Ureter (tissue), 1 donor: ENCODE measurements at places on chromosomes 2 and 18. TPM values are rescaled to one million over a fixed set of nuclear protein-coding genes. Genes with fewer than 3 reads are reported as not detected.

DNA sequence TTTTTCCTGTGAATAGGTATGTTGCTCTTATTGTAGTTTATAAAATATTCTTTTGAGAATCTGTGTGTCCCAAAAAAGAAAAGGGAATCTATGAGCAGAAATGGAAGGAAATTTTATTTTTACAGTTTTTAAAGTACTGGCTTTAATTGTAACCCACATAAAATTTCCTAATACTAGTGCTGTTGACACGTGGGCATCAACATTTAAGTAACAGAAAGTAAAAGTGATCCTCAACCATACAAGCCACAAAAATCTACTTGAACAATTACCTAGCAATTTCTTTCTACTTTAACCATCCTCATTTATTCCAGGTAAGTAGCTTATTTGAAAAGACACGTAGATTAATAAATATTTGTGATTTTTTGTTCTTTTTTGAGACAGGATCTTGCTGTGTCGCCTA is 62.0 kb downstream of the MAP3K20 start:
- no peak for DNase-seq

- no peak for DNase-seq
Measured at GRCh38 chr2:76464310-76464709, 753.6 kb upstream of the GCFC2 start.

DNA sequence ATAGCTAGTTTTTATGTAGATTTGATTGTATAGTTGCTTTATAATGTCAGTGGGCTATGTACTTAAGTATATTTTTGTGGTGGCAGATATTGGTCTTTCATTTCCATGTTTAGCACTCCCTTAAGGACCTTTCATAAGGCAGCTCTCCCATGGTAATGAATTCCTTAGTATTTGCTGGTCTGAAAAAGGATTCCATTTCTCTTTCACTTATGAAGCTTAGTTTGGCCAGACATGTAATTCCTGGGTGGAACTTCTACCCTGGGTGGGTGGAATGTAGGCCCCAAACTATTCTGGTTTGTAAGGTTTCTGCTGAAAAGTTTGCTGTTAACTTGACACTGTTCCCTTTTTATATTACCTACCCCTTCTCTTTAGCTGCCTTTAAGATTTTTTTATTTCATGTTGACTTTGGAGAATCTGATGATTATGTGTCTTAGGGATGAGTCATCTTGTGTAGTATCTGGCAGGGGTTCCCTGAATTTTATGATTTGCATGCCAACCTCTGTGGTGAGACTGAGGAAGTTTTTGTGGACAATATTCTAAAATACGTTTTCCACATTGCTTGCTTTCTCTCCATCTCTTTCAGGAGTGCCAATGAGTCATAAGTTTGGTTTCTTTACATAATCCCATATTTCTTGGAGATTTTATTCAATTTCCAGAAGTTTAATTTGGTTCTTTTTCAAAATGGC is 65.4 kb upstream of the VRK2 start:
- DNase-seq: no peak

DNA sequence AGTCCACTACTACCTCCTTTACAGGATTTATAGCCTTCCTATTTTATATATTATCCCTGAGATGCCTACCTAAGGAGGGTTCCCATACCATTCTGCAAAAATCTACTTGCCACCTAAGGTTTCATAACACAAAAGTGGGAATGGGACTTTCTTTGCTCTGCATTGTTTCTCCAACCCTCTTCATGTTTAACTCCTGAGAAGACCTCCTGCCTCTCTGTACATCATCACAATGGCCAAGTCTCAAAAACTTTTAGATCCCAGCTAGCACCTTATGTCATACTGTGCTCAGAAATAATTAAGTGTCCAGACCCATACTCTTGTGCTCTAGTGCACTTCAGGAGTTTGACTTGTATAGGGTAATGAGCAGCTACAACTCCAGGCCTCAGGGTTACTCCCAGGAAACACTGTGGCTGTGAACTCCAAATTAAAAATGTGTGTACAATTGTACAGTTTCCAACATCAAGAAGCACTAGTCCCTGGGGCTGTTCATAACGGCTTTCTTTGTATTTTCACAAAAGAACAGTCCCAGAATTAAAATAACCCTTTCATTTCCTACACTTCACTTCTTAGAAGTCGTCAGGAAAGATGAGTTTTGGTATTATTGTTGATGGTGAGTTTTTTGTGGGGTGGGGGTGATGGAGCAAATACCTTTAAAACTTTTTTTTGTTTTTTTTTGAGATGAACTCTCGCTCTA is 39.4 kb downstream of the METAP1D start:
- DNase-seq: no peak

- DNase-seq: no peak
Measured at GRCh38 chr2:85596026-85596333, 435 bp downstream of the RNF181 start.

- no peak for DNase-seq
Measured at GRCh38 chr2:18046558-18047212, 168.2 kb downstream of the KCNS3 start.

GRCh38 chr2:213279971-213280370 is 4.3 kb upstream of the SPAG16 start:
- no peak for DNase-seq

Gene ITGB6
- total RNA-seq: 96.3 TPM

Gene KLF7
- 54.7 TPM for total RNA-seq

- no peak for DNase-seq
Measured at GRCh38 chr18:31562726-31563125, 29.0 kb upstream of the TTR start.

GRCh38 chr2:145411493-145411892 is 891.6 kb upstream of the ZEB2 start:
- DNase-seq: no peak

DNA sequence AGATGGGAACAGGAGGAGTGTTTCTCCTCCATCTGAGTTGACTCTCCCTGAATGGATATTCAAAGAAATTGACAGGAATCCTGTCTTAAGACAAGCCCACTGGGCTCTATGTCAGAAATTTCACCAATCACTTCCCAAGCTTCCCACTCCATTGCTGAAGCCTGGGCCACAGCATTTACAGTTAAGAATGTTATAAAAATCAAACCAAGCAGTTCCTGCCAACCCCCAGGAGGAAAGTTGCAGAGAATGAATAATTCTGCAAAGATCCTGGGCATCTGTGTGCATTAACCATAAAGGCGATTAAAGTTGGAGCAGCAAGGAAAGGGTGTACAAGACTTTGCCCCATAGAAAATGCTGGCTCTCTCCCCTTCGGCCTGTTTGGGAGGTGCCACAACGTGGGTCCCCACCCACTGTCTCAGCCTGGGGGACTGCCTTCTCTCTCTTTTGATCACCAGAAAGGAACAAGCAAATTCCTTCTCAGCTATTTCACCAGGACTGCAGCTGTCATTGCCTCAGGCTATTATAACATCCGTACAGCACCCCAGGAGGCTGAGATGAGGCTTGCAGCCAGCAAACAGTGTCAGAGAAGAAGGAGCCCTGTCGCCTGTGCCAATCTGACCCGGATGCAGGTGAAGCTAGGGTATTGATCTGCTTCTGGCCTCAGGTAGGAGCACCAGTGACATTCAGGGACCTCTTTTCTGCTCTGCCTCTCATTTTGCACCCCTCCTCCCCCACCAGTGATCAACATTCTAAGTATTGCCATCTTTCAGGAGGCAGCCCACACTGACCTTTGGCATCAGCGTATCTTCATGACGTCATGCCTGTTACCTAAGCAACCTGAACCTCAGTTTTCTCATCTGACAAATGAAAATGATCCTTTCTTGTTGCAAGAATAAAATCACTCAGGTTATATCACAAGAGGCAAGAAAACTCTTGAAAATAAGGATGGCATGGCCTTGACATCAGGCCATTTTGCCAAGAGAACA is 219.0 kb downstream of the SH3BP4 start:
- no peak for DNase-seq

Gene CGREF1
- total RNA-seq: 1.9 TPM

Gene SMAD2
- total RNA-seq: 128 TPM

GRCh38 chr2:100240386-100240785 is 81.9 kb downstream of the LONRF2 start:
- DNase-seq: no peak
